MCF 10A (cell line): ENCODE measurements at places on chromosomes 2 and 18. TPM values are rescaled to one million over a fixed set of nuclear protein-coding genes. Genes with fewer than 3 reads are reported as not detected.

SLC9A2 gene
- 0.05 and 0.09 TPM in 2 replicates for total RNA-seq

PRSS56 gene
- total RNA-seq, result not detected in 2 replicates

BCL11A gene
- total RNA-seq, result 4.3 and 5.3 TPM in 2 replicates

CAPN14 gene
- not detected in 2 replicates for total RNA-seq

ANO7 gene
- total RNA-seq, result 0.14 and 0.15 TPM in 2 replicates

RNF152 gene
- 1.7 and 2.9 TPM in 2 replicates for total RNA-seq

MYL12B gene
- total RNA-seq, result 175 and 229 TPM in 2 replicates

CRYBA2 gene
- total RNA-seq, result not detected in 2 replicates

PRKCE gene
- total RNA-seq, result 10.9 and 12.1 TPM in 2 replicates

BOK gene
- total RNA-seq, result 15.5 and 18.6 TPM in 2 replicates

GLB1L gene
- total RNA-seq, result 4.9 and 7.5 TPM in 2 replicates

CABYR gene
- 3.0 TPM in 2 replicates for total RNA-seq

C2orf81 gene
- total RNA-seq, result 4.3 and 5.6 TPM in 2 replicates

ARHGAP28 gene
- total RNA-seq, result 1.9 and 3.0 TPM in 2 replicates

CYRIA gene
- total RNA-seq, result 0.35 and 1.2 TPM in 2 replicates

SGPP2 gene
- total RNA-seq, result 33.3 and 47.4 TPM in 2 replicates

FBLN7 gene
- 0.07 and 0.14 TPM in 2 replicates for total RNA-seq

FTCDNL1 gene
- total RNA-seq, result 1.9 and 2.5 TPM in 2 replicates

ADAM17 gene
- 44.3 and 47.3 TPM in 2 replicates for total RNA-seq

SMC6 gene
- 21.0 and 24.7 TPM in 2 replicates for total RNA-seq

RAB6C gene
- not detected in 2 replicates for total RNA-seq
